ENCODE measurements at places on chromosomes 5 and 9.

DNA sequence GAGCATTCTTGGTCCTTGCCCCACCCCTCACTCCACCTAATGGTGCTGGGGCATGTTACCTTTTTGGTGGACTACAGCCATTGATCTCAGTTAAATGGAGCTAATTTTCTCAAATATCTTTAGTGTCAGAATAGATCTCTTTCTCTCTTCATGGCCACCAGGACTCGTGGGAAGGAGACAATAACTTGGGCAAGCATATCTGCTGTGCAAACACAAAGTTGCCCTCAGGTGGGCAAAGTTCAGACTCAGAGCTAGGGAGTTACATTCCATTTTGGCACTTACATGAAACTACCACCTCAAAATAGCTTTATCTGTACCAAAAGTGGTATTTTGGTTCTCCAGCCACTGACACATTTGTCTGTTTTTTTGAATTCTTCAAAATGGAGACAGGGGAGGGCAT lies 671.9 kb upstream of the KLF4 start:
- DNase-seq, result no peak

DNA sequence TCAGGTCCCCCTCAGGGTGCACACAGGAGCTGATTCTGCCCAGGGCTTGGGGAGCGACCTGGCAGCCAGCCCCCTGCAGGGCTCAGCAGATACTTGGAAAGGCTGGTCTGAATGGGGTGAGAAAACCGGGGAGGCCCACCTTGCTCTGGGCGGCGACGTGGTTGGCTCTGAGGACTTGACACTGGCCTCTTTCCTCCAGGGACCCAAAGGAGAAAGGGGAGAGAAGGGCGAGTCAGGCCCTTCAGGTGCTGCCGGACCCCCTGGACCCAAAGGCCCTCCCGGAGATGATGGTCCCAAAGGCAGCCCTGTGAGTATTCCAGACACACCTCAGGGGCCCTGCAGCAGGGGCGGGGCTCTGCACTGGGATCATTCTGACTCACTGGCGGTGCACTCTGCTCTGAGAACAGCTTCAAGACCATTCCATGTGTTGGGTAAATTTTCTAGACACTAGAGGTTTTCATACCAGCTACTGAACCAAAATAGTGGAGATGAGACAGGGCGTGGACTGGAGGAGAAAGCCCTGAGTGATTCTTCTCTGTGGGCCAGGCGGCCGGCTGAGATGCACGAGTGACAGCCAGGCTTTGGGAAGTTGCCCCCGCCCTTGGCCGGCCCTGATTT lies 65.9 kb upstream of the FCN2 start:
- DNase-seq, result no peak

GRCh38 chr9:16207161-16207560 lies 654.3 kb downstream of the CCDC171 start:
- DNase-seq, result no peak

DNA sequence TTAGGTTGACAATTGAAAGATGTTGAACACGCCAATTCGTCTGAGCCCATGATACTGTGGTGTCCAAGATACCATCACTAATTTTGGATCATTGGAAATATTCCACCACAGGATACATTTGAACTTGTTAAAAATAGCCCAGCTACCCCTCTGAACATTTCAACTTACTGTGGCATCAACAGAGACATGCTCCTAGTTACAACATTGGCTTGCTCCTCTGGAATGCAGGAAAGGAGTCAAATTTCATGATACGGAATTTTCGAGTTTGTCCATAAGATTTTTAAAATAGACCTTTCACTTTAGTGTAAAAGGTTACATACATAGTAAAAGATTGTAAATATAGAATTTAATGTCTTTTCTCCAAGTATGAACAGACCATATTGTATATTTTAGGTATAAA lies 12.8 kb downstream of the SEMA5A start:
- DNase-seq, result no peak

DNA sequence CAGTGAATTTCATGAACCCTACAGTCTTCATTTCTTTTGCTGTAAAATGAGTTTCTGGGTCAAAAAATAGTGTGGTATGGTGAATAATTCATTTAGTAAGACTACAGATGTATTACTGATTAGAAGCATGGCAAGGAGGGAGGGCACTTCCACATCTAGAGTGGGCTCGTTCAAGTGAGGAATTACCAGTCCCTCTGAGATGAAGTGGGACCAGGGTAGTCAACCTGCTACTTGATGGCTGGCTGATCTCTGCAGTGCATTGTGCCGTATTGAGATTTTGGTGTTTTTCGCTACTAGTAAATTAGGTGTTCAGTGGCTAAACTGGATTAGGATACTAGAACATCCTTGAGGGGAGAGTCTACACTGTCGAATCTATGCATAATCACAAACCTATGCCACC lies 10.8 kb downstream of the CDC37L1 start:
- DNase-seq, result no peak

DNA sequence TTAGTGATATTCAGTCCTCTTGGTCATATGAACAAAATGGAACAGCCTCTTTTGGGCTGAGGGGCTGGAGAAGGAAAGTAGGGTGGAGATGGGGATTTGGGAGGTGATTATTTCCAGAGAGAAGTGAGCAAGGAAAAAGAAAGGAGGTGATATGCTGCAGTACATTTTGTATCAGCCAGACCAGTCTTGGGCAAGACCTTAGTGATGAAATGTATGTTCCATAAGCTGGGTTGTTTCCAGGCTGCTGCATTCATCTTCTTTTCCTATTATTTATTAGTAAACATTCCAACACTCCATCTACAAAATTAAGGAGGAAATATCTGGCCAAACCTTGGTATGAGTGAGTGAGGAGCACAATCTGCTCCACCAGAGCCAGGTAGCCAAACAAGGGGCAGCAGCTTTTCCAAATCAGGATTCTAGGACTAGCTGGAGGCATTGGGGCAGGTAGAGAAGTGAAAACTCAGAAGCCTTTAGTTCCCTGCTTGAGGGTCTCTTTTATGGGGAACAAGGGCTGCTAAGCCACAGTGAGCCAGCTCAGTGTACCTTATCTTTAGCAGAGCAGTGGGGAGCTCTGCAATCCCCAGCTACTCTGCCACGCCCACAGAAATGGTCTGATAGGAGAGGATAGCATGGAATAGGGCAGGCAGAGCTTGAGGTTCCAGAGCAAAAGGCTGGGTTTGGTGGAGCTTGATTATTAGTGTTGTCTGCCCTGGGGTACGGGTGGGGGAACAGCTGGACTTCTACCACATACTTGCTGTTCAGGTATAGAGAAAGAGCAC lies 19.5 kb downstream of the RAD1 start:
- DNase-seq, result no peak

DNA sequence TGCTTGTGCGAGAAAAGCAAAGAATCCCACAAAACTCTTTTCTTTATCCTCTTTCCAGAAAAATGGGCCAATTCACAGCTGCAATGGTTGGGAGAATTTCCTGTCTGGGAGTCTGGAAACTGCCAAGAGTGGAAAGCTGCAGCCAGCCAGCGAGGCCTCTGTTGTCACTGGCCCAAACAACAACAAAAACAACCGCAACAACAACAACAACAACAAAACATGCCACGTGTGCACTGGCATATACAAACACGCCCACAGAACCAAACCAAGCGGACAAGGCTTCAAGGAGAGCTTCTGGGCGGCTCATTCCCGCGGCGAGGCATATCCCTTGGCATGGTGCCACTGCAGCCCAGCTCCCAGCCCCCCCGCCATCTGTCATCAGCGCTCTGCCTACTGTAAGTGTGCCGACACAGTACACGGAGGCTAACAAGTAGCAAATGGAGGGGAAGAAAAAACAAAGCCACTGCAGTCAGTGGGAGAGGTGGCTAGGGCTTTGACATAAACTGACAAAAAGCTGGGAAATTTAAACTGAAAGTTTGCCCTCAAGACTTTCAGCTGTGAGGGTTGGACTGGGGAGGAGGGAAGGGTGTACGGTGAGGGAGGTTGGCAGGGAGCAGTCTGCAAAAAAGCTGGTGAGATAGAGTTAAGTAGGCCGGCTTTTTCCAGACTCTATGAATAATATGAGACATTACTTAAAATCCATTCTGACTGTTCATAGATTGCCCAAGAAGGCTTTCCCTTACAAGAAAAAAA lies 165.0 kb upstream of the ZNF462 start:
- DNase-seq, result no peak

DNA sequence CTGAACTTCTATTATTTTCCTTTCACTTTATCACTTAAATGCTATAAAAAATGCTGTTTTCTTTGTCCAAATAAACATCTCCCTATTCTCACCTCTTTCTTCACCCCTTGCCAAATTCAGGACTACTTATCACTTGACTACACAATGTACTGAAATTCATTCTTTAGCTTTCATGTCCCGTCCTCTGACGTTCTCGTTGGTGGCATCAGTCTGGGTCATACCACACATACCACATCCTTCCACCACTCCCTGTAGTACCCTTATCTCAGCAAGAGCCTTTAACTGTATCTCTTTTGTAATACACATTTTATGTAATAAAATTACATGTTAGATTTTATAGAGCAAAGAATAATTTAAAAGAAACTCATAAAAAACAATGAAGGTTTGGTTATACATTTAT lies 231.1 kb upstream of the PAPPA start:
- DNase-seq, result no peak

DNA sequence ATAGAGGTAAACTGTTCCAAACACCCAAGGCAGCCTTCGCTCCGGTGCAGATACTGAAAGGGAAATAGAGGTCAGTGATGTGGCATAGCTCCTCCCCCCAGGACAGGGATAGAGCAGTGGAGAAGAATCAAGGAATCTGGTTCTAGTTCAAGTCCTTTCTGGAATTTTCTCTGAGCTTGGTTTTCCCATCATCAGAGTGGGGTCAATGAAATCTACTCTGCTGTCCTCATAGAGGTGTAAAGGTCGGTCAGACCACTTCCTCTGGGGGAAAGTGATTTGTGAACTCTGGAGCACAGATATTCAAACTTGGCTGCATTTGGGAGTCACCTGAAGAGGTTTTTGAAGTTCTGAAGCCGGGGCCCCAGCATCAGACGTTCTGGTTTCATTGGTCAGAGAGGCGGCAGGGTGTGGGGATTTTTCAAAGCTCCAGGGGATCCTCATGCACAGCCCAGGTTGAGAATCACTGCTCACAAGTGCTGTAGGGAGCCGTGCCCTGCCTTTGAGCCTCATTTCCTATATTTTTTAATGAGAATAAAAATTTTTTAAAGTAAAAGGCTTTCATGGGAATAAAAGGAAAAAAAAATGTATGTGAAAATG lies 105.7 kb upstream of the RAD23B start:
- no peak for DNase-seq

- DNase-seq, result no peak
Measured at GRCh38 chr9:33147416-33148169, 19.5 kb downstream of the B4GALT1 start.

- no peak for DNase-seq
Measured at GRCh38 chr5:116521173-116521872, 53.3 kb downstream of the SEMA6A start.

DNA sequence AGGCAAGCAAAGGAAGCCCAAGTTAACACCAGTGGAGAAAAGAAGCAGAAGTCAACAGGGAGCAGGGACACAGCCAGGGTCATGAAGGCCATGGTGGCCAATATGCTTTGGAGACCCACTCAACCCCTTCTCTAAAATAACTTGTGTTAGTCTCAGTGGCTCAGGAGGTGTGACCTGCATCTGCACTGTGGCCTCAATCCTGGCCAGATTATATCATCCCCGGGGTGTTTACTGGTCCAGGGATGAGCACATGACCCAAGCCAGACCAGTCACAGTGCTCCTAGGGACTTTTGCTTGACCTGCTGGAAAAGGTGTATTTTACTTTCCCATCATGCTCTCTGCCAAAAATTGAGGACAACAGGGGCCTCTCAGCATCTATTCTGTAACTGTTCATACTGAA lies 105.2 kb downstream of the DPYSL3 start:
- no peak for DNase-seq

GRCh38 chr5:175082866-175083590 lies 358.6 kb downstream of the MSX2 start:
- no peak for DNase-seq

GRCh38 chr9:118577121-118577520 lies 792.1 kb downstream of the BRINP1 start:
- DNase-seq, result no peak

GRCh38 chr9:37379835-37380234 lies 42.7 kb upstream of the GRHPR start:
- DNase-seq, result no peak

- no peak for DNase-seq
Measured at GRCh38 chr9:7467186-7467585, 332.4 kb downstream of the DMAC1 start.

DNA sequence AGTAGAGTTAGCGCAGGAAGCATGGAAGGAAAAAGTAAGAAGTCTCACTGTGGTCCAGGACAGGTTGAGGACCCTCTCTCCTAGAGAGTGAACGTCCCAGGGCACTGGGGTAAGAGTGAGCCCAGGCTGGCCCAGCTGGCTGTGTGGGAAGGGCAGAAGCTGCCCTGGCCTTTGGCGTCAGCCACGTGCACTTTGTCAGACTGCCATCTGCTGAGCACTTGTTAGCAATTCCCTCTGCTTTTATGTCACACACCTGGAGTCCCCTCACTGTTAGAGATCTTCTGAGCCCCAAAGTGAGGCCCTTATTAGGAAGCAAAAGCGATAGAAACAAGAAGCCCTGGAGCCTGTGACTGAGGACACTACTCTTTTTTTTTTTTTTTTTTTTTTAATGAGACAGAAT lies 79.1 kb downstream of the UGCG start:
- DNase-seq, result no peak

DNA sequence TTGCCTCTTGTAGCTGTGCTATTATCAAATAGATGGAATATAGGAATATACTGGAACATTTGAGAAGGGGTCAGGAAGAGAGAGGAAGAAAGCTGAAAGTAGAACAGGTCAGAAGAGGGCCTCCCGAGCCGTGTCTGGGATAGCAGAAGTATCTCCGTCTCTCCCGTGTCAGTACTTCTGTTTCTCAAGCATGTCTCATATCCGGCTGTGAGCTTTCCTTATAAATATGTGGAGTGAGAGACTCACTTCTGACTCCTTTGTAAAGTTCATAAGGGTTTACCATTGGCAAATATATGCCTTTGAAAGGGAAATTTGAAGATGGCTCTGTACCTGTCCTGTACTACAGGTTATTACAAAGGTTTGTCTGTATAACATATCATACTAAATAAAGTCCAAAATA lies 50.3 kb downstream of the MOCS2 start:
- no peak for DNase-seq

GRCh38 chr9:123957731-123958130 lies 27.8 kb upstream of the DENND1A start:
- DNase-seq, result no peak

DNA sequence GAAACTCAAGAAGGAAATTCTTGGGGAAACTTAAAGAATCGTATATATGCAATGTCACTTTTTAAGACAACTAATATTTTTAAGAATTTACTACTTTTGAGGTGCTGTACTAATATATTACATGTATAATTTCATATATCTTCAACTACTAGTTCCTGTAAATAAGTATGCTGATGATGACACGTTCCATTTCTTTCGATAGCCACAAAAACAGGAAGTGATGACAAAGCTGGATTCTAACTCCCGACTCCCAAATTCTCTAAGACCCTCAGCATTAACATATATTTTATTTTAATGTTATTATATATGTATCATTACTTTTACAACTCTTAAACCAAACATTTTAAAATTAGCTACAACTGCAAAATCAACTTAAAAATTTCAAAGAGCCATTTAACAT lies 74.8 kb downstream of the STK32A start:
- DNase-seq, result no peak
